ENCODE measurements at places on chromosomes 16 and 17.
A peak's percentile ranks its signal among the peaks of the same experiment; 100 is the strongest.

DNA sequence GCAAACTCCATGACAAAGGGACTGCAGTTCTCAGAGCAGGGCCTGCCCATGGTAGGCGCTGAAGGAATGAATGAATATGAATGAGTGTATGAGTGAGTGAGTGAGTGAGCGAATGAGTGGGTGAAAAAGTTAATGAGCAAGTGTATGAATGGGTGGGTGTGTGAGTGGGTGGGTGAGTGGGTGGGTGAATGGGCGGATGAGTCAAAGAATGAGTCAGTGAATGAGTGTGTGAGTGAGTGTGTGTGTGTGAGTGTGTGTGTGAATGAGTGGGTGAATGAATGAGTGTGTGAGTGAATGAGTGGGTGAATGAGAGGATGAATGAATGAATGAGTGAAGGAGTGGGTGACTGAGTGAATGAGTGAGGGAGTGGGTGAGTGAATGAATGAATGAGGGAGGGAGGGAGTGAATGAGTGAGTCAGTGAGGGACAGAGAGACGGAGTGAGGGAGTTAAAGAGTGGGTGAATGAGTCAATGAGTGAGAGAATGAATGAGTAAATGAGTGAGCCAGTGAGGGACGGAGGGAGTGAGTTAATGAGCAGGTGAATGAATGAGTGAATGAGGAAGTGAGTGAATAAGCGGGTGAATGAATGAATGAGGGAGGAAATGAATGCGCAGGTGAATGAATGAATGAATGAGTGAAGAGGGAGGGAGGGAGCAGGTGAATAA is 11.1 kb upstream of the CHMP6 start:
- no peak for DNase-seq

DNA sequence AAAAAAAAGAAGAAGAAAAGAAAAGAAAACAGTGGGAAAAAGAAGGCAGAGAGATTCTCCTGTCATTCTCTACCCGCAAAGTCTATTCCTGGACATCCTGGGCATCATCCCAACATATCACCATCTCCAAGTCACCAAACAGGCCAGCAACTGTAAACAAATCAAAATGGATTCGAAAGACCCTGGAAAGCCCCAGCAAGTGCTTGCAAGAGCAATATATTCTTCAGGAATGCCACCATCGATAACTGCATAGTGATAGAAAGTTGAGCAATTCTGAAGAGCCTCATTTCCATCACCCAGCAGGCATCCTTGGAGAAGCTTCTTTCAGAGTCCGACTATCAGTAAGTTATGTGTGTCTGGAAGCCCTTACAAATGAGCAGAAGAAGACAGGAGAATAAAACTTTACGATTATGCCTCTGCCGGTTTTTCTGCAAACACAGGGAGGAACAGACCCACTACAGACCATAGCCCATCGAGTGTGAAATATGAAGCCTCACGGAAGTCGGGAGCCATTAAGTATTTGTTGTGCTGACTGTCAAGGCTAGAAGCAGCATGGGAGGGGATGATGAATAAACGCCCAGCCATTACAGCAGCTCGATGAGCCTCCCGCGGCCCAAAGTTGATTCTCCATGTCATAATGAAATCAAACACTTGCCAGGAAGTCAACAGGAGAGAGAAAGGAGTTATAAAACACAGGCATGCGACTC is 64.5 kb upstream of the SEC14L1 start:
- DNase-seq: no peak

DNA sequence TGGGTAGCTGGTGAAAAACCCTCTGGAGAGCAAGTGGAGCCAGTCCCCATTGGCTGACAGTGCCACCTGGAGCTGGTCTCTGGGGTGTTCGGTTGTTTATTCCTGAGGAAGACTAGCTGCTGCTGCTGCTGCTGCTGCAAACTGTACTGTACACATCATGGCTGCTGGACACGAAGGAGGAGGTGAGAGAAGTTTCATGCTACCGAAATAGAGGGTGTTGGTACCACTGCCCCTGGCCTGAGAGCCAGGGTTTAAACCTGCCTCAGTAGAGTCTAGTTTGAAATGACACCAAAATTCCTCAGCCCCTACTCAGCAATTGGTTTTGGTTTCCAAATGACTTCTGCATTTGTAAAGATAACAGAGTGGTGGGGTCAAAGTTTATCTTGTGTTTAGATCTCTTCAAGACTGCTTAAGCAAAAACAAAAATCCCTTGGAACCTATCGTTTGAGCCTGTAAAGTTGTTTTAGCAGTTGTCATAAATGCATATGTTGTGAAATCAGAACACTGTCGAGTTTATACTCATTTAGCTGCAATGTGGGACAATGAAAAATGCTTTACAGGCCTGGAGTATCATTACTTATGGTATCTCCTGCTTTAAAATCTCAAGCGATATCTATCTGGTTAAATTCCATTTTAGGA is 40.8 kb downstream of the CYB5B start:
- no peak for DNase-seq

DNA sequence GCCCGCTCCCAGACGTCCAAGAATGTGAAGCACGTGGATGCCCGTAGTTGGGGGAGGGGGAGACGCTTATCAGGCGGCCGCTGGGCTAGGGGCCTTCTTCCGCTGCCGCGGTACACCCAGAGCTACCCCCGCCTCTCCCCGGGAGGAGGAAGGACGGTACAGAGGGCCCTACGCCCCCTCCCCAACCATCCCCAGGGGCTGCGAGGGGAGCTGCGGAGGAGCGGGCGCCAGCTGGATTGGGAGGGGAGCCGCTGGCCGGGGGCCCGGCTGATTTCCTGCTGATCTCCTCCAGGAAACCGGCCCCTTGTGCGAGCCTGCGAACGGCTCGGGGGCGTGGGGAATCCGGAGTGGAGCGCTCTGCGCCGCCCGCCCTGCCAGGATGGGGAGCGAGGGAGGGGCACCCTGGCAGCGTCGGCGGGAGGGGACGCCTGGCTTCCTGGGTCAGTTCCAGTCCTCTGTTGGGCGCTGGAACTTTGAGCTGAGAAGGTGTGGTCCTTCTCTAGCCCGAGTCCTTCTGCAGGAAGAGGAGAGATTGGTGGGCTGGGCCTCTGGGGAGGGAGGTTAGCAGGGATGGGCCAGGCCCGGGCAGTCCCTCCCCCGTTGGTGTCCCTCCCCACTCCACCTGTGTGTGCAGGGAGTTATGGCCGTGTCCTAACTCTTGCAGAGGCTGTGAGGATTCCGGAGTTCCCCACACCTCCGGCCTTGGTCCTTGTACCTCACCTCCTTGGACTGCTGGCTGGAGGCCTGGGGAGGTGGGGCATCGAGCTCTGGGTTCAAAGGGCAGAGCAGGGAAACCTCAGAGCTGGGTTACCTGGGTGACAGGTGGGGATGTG is 19.2 kb downstream of the GJD3 start:
- DNase-seq: peak; percentile 89

DNA sequence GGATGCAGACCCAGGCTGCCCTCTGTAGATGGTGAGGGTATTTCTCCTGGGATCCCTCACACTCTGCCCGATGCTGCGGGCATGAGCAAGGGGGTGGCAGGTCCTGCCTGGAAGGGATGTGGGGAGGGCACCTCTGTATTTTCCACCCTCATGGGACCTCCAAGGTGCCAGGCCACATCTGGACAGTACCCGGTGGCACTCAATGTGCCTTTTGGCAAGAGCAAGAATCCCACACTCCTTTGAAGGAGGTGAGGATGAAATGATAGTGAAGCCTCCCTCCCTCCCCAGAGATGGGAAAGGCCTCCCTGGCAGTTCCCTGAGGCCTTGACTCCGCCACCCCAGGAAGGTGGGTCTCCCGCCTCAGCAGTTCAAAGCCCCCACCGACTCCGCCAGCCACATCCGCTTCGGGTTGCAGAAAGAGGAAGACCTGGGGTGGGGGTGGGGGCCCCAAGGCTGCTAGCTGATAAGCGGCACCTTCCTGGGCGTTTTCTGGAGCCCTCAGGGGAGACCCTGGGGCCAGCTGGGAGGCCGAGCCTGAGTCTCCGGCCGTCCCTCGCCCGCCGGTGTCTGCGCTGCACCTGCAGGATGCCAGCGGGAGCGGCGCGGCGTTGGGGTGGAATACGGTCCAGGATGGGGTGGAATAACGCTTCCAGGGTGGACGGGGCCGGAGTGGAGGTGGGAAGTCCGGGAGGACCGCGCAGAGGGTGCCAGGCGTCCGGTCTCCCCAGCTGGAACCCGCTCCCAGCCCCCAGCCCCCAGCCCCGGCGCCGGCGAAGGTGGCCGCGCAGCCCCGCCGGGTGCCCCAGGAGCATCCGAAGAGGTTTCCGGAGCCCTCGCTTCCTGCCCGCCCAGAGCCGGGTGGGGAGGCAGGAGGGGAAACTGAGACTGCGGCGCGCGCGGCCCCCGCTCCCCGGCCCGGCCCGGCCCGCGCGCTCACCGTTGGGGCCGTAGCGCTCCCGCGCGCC is 718 bp downstream of the ATP2A3 start:
- no peak for DNase-seq

- DNase-seq: no peak
These were observed 45.5 kb upstream of the SDK2 start for GRCh38 chr17:73689596-73690275.

GRCh38 chr16:72590151-72590937 is 418.4 kb upstream of the PMFBP1 start:
- no peak for DNase-seq

DNA sequence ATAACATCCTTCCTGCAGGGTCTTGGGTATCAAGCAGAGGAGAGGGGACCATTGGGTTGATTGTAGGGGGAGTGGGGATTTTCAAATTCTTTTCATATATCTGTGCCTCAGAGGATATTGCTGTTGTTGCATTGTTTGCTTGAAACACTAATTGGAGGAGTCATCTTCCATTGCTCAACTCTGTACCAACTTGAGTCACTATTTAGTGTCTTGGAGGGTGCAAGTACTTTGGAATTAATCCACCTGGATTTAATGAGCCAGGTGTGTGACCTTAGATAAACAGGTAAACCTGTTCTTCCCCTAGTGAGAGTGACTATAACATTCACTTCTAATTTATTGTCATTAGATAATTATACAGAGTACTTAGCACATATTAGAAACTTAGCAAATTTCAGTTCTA is 151.3 kb upstream of the CNTNAP4 start:
- DNase-seq: no peak

DNA sequence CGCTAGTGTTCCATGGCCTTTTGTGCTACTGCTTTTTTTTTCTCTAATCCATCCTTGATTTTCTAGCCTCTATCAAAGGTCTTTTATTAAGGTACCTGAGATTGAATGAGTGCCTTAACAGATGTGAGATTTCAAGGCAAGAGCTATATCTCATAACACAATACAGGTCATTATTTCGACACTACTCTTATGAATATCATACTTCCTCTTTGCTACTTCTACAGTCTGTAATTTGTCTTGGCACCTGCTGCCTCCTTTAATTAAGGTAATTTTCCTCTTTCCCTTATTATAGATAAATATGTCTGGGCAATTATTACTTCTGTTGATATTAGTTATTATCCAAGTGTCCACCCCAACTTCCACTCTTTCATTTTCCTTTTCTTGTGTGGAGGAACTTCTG is 5.3 kb downstream of the KRT28 start:
- DNase-seq: no peak

DNA sequence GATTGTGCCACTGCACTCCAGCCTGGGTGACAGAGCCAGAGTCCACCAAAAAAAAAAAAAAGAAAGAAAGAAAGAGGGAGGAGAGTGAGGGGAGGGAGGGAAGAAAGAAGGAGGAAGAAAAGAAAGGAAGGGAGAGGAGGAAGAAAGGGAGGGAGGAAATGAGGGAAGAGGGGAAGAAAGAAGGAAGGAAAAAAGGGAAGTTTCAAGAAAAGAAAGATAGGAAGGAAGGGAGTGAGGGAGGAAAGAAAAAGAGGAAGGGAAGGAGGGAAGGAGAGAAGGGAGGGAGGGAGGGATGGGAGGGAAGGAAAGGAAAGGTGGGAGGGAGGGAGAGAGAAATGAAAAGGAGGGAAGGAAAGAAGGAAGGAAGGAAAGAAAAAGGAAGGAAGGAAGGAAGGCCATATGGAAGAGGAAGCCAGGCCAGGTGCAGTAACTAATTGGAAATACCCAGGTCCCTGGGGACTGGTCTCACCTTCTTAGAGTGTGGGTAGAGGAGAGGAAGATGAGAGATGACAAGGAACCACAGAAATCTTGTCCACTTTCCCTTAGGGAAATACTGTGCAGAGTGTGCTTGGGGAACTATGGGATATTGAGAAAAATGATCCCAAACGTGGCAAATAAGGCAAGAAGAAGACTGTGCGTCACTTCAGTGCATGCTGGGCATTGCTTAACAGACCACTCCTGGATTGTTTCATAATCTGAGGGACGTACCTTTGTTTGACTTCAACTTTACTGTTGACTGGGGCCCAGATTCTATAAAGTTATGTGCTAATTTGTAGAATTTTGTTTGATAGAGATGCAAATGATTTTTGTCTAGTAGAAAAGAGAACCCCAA is 15.1 kb upstream of the CSNK2A2 start:
- DNase-seq: no peak

- DNase-seq: peak; percentile 61
These were observed 3.0 kb downstream of the TNK1 start for GRCh38 chr17:7383742-7384488.

GRCh38 chr17:21213638-21214014 is 335 bp downstream of the TMEM11 start:
- no peak for DNase-seq

DNA sequence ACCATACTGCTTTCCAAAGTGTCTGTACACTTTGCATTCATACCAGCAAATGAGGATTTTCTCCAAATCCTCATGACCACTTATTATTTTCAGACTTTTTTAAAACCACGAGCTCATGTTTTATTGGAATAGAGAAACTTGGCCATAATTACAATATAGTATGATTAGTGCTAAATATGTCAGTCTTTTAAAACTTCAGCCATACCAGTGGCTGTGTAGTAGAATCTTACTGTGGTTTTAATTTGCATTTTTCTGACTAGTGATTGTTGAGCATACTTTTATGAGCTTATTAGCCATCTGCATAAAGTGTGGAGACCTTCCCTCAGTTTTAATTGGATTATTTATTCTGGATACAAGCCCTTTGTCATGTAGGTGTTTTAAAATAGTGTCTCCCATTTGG is 57.8 kb downstream of the NLK start:
- DNase-seq: no peak

DNA sequence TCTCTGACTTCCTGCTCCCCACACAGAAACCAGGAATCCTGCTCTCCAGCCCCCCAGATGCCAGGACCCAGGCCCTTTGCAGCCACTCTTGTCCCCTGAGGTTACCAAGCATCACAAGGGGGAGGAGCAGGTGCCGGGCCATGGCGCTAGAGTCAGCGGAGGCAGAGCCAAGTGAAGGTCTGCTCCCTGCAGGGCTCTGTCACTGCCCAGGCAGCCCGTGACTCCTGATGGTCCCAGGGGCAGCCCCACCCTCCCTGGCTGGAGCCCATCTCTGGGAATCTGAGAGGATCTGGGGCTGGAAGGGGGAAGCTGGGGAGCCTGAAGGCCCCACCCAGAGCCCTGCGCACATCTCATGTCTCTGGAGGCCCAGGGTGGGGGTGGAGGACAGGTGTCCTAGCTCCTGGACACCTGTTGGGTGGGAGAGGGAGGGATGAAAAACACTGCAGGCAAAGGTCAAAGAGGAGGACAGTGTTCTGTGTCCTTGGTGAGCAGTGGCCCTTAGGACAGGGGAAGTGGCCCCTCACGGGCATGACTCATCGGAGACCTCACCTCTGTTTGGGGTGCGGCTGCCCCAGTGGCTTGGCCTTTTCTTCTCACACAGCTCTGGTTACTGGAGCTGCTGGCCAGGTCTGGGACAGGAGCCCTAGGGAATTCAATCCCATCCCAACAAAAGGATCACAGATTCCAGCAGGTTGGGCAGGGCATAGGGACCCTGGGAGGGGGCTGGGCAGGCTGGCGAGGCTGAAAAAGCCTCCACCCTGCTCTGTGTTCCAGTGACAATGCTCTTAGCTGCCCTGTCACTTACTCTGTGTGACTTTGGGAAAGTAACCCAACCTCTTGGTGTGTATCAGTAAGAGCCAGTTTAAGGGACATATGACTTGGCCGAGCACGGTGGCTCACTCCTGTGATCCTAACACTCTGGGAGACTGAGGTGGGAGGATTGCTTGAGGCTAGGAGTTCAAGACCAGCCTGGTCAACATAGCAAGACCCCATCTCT is at the start of gene PRSS36:
Gene PRSS36, minus strand, starts transcription at position 173 of the 997 bp plus-strand sequence. Its CDS starts 31 bp downstream, at position 142.
- DNase-seq: no peak
